ENCODE measurements at places on chromosomes 13 and 19.

GRCh38 chr13:59837101-59837500 lies 326.6 kb downstream of the DIAPH3 start:
- DNase-seq, result no peak

- no peak for DNase-seq
These were observed 13.7 kb downstream of the FAM124A start for GRCh38 chr13:51235756-51236490.

DNA sequence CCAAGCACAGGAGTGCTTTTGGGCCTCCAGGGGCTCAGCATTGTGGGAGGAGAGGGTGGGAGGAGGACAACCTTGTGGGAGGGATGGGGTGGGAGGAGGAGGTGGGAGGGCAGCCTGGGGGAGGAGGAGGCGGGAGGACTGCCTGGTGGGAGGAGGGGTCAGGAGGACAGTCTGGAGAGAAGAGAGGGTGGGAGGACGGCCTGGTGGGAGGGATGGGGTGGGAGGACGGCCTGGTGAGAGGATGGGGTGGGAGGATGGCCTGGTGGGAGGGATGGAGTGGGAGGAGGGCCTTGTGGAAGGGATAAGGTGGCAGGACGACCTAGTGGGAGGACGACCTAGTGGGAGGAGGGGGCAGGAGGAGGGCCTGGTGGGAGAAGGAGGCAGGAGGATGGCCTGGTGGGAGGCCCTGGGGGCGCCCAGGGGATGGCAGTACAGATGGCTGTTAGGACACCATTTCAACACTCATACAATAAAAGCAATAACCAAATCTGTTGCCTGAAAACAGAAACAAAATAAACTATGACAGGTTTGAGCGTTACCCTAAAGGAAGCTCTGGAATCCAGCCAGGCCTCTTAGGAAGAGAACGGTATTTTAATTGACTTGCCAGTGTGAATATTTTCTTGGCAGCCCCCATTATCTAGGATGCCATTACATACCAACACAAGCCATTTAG lies 63.7 kb downstream of the CRYL1 start:
- DNase-seq, result no peak

GRCh38 chr13:45490068-45490467 lies 25.3 kb downstream of the COG3 start:
- DNase-seq, result no peak

- no peak for DNase-seq
These were observed 20.9 kb upstream of the GAS6 start for GRCh38 chr13:113884821-113885220.

- DNase-seq, result no peak
These were observed 615.5 kb downstream of the FGF9 start for GRCh38 chr13:22286338-22286737.

- DNase-seq, result no peak
These were observed 187.2 kb downstream of the EFNB2 start for GRCh38 chr13:106348075-106348840.

- DNase-seq, result no peak
These were observed 385.6 kb downstream of the SLITRK6 start for GRCh38 chr13:85413664-85414063.

- no peak for DNase-seq
These were observed 800.7 kb upstream of the SLITRK5 start for GRCh38 chr13:86870444-86870843.

DNA sequence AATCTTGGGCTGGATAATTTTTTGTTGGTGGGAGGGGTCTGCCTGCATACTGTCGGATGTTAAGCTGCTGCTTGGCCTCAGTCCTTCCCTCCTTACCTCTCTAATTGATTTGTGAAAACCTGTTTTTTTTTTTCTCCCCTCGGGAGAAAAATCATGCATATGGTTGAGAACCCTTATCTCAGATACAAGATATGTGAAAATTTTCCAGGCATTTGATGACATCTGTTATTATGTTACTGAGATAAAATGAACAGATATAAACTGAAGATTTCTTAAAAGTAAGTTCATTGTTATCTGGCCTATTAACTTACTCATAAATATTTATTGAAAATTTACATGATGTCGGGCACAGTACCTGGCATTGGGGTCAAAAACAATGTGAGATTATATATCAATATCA lies 1375.7 kb downstream of the PCDH9 start:
- no peak for DNase-seq

DNA sequence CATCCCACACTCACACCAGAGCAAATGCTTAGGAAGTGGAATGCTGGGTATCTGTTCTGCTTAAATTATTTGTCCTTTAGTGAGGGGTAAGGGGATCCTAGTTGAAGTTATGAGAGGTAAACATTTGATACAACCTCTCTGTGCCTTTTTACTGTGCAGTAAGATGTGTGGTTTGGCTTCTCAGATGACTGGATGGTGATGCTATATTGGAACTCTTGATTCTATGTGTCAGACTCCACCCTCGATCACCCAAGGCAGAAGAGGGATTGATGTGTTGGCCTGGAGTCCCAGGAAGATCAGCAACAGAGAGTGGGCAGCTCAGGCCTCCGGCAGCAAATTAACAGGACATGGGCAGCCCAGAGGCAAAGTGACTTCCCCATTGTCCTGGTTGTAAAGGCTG lies 66.7 kb downstream of the SIPA1L3 start:
- no peak for DNase-seq

DNA sequence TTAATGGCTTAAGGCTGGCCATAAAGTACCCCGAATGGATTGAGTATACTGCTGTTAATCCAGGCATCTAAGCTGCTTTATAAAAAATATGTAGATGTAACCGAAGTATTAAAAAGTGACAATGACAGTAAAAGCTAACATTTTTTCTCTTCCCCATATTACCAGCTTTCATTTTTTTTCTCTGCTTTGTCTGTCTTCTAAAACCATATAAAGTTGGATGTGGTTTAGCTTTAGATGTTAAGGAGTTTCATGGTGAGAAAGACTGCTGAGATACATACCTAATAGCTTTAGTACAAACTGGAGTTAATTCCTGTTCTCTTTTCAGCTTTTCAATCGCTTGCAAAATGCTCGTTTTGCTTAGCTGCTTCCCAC lies 838 bp downstream of the AKAP11 start:
- no peak for DNase-seq

GRCh38 chr19:11659612-11660011 lies 62.3 kb downstream of the ZNF627 start:
- no peak for DNase-seq

GRCh38 chr13:59416561-59416960 lies 747.2 kb downstream of the DIAPH3 start:
- no peak for DNase-seq

- DNase-seq, result no peak
These were observed 8.2 kb downstream of the ADGRE2 start for GRCh38 chr19:14770136-14770535.

GRCh38 chr13:86976521-86977324 lies 694.4 kb upstream of the SLITRK5 start:
- no peak for DNase-seq
